ENCODE measurements at places on chromosomes 1 and 21. TPM values are rescaled to one million over a fixed set of nuclear protein-coding genes. Genes with fewer than 3 reads are reported as not detected.

Gene C1orf87
- not detected for total RNA-seq

Gene FTCD
- not detected for total RNA-seq

Gene CLDN19
- total RNA-seq = not detected

Gene PADI4
- total RNA-seq = not detected

Gene KRTAP12-2
- total RNA-seq = not detected

Gene SLAMF7
- total RNA-seq = 0.14 TPM

Gene HSF2BP
- total RNA-seq = 10.6 TPM

Gene CACNA1S
- not detected for total RNA-seq

Gene MMEL1
- total RNA-seq = not detected

Gene CAPN8
- not detected for total RNA-seq

Gene OVAAL
- not detected for total RNA-seq

Gene MPC2
- 46.0 TPM for total RNA-seq

Gene C4BPB
- not detected for total RNA-seq

Gene GBP4
- 0.07 TPM for total RNA-seq

Gene CFH
- 33.3 TPM for total RNA-seq

Gene HSD3B2
- not detected for total RNA-seq

Gene LIN9
- 5.0 TPM for total RNA-seq

Gene GDAP2
- 13.1 TPM for total RNA-seq

Gene PDPN
- 18.9 TPM for total RNA-seq

Gene ZMYND12
- 0.09 TPM for total RNA-seq

Gene TRIM46
- 1.8 TPM for total RNA-seq

Gene ATAD3C
- total RNA-seq = 0.14 TPM

Gene SEMA4A
- 7.6 TPM for total RNA-seq

Gene KLHDC7A
- 0.05 TPM for total RNA-seq

Gene FAM177B
- total RNA-seq = not detected

Gene FALEC
- total RNA-seq = not detected

Gene NMNAT2
- total RNA-seq = not detected

Gene CD101
- 0.14 TPM for total RNA-seq

Gene IL24
- total RNA-seq = 0.35 TPM

Gene RTCA
- total RNA-seq = 28.6 TPM

Gene NSUN4
- total RNA-seq = 14.3 TPM

Gene GUCA2A
- total RNA-seq = not detected

Gene EMC1
- total RNA-seq = 43.0 TPM

Gene TENT5C
- total RNA-seq = 0.19 TPM

Data from airway epithelial cell (primary cell).